Nephron progenitor cell (in vitro differentiated cells): ENCODE measurements at places on chromosomes 7 and 10.

DNA sequence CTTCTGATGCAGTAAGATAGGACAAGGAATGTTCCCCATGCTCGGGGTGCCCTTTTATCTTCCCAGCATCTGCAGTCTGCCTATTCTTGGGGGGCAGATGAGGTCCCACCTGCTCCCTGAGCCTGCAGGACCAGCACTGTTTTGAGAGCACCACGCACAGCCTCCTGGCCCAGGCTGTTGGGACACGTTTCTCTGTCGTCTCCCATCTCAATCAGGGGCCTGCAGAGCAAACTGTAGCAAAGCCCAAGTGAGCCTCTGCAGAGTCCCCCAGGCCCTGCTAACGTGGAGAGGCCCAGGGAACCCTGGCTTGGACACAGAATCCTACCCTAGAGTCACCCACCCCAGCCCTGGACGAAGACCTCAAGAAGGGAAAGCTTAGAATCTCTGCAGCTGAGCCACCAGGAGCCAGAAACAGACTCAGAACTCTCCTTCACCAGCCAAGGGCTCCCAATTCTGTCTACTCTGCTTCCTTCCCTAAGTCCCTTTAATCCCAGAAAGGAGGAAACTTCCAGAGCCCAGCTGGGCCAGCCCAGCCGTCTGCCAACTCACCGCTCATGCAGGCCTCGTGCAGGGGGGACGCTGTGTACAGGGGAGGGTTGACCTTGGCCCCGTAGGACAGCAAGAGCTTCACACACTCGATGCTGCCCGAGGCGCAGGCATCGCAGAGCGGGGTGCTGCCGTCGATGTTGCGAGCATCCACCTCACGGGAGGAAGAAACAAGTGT lies 15.6 kb downstream of the ASB13 start:
- DNase-seq, result no peak

DNA sequence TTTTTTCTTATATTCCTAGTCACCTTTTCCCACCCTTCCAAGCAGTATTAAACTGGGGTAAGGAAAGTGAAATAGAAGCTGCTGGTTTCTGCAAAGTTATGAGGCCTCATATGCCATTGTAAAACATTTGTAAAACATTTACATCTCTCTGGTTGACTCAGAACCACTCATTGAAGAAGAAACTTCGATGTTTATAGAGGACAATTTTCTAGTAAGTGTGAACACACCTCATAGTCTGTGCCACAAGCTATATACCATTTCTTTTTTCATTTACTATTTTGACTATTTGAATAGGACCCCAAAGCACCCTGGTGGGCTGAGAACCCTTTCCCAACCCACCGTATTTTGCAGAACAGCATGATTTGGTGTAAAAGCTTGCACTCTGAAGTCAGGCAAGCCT lies 12.9 kb upstream of the ITGB1 start:
- no peak for DNase-seq

- DNase-seq, result peak; percentile 96
Observed at GRCh38 chr7:70856901-70857630, 274.9 kb upstream of the GALNT17 start.

- peak; percentile 34 for DNase-seq
Observed at GRCh38 chr10:1057106-1057657, 997 bp downstream of the WDR37 start.

- no peak for DNase-seq
Observed at GRCh38 chr7:34973400-34973760, 63.9 kb downstream of the DPY19L1 start.
